Upper lobe of left lung (tissue), 6 donors: ENCODE measurements at places on chromosomes 7 and 10.

DNA sequence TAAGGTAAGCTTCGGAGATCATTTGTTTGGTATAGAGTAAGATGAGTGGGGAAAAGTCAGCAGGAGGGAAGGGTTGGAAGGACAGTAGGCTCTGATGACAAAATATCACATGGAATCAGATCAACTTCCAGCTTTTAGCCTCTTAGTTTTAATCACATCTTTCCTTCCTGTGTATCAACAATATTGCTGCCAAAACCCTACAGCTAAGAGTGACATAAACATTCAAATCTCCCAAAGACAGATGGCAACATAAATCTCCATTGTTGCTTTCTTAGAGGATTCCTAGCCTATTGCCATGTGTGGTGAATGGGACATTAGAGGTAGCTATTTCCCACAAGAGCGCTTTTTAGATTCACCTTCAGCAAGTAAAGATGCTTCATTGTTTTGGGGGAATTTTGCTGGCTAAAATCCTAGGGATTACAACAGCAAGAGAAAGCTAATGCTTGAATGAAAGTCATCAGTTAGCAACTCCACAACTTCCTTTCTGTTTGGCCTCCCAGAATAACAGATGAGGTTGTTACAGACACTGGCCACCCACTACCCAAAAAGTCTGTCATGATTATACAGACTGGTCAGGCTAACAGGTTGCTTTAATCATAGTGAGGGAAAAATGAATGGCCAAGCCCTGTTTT lies 35.2 kb upstream of the FZD1 start:
- DNase-seq = no peak

- no peak for DNase-seq
Measured at GRCh38 chr10:49653273-49653929, 26.1 kb upstream of the C10orf53 start.

DNA sequence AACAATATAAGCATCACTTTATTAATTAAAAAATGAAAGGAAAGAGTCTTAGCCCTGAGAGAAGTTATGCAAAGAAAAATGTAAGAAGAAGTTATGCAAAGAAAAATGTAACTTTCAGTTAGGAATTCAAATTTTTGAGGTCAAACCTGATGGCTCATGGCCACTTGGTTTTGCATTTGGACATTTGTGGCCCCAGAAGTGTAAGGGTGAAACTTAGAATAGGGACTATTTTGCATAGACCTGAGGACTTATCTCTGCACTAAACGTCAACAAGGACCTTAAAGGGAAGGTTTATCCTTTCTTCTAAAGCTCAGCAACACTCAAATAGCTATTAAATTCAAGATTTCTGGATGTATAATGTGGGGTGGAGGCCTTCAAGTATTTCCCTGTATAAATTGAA lies 724.5 kb upstream of the POT1 start:
- DNase-seq = no peak

DNA sequence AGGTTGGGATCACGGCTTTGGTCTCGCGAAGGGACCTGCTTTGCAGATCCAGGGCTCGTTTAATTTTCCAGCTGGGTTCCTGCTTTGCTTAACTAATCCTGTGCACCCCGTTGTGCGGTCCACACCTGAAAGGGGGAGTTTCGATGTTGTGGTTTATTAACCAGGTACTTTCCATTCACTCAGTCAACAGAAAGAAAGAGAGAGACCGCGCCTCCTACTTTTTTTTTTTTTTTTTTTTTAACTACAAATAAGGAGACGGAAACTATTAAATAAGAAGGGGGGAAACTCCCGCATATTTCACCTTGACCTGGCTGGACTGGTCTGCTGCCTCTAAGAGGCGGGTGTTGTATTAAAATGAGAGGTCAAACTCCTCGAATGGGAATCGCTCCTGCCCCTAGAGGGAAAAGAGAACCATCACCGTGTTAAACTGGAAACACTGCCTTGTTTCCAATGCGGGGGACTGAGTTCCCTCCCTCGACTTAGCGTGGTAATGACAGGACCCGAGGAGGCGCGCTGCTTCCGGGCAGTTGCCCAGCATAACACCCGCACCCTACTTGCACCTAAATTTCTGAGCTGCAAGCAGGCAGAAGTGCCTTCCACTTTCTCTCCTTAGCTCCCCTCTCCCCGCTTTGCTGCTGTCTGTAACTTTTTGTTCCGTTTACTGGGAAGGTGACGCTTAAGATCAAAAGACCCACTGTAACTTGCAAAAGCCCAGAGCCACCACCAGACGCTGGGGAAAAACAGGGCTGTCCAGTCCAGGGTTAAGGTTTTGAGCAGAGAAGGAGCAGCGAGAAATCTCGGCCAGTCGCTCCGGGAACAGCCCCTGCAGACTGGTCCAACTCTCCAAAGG lies 1.1 kb upstream of the ITGB8 start:
- DNase-seq = peak; percentile 82

- DNase-seq = no peak
Measured at GRCh38 chr10:1356349-1356748, 300.2 kb downstream of the WDR37 start.

- no peak for DNase-seq
Measured at GRCh38 chr7:66078067-66078466, 2.4 kb downstream of the ASL start.

DNA sequence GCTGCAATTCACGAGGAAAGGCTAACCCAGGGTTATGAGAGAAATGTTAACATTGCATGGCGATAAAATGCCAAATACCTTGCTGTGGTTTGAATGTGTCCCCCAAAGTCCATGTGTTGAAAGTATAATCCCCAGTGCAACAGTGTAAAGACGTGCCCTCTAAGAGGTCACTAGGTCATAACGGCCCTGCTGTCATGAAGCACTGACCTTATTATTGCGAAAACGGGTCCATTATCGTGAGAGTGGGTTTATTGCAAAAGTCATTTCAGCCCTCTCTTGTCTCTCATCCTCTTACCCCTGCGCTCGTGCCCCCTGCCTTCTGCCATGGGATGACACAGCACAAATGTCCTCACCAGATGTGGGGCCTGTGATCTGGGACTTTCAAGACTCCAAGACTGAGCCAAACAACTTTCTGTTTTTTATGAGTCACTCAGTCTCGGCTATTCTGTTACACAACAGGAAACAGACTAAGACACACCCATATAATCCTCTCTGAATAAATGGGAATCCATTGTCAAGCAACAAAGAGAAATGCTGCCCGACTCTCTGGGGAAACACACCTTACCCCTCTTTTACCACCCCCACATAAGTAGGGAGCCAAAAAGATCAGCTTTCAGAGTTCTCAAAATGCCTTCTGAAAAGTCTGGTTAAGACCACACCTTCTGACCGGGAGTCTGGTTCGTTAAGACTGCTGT lies 73.1 kb upstream of the UCN3 start:
- no peak for DNase-seq

- DNase-seq = no peak
Measured at GRCh38 chr10:106296750-106297392, 867.6 kb downstream of the SORCS1 start.
